ENCODE measurements at places on chromosomes 6 and 20.

- no peak for DNase-seq
These were observed 90.1 kb downstream of the BMP5 start for GRCh38 chr6:55785273-55785672.

DNA sequence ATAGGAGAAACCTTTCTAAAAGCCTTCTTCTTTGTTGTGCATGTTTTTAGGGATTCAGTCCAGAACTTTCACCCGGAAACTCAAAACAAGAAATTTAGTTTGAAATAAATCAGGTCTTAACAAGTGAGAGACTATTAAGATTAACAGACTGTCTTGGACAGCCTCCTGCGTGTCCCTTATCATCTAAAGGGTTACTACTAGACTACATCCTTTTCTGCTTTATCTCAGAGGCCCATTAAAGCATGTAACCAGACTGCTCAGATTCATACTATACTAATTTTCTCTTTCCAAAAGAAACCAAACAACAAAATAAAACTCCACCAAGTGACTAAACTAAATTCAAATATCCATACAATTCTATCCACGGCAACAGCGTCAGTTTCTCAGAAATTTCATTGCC lies 173.8 kb downstream of the GMPR start:
- DNase-seq = no peak

DNA sequence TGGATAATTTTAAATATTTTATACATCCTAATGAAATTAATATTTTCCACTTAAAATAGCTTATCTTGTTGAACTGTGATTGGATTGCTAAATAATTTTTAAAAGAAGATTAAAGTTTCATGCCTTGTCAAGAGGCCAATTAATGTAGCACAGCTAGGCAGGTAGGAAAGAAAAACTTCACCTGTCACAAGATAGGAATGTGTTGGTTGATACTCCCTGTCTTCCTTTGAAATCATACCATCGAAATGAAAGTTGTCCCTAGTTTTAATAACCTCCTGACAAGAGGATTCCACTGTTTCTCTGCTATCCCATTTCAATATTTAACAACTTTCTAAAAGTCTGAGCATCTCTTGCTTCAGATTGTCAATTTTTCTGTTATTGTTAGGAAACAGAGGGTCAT lies 80.8 kb downstream of the BMP6 start:
- DNase-seq = no peak

DNA sequence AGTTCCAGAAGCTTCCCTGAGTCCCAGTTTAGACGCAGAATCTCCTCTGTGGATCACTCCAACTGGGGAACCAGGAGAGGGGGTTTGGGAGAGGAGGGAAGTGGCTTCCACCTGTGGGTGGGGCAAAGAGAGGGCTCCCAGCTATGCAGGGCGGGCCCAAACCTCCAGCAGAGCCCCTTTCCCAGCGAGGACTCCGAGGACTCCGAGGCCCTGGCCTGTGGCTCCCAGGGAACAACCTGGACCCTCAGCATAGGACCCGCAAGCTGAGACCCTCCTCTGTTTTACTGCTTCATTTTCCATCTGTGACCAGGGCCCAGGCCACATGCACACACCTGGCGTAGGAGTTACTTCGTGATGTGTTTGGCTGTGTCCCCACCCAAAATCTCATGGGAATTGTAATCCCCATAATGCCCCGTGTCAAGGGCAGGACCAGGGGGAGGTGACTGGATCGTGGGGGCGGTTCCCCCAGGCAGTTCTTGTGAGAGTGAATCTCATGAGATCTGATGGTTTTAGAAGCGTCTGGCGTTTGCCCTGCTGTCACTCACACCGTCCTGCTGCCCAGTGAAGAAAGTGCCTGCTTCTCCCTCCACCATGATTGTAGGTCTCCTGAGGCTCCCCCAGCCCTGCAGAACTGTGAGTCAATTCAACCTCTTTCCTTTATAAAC lies 27.9 kb downstream of the NTSR1 start:
- DNase-seq = no peak

GRCh38 chr6:1972962-1973361 lies 272.4 kb downstream of the GMDS start:
- DNase-seq = no peak

- no peak for DNase-seq
These were observed 225.1 kb downstream of the UBE3D start for GRCh38 chr6:82840571-82840970.

DNA sequence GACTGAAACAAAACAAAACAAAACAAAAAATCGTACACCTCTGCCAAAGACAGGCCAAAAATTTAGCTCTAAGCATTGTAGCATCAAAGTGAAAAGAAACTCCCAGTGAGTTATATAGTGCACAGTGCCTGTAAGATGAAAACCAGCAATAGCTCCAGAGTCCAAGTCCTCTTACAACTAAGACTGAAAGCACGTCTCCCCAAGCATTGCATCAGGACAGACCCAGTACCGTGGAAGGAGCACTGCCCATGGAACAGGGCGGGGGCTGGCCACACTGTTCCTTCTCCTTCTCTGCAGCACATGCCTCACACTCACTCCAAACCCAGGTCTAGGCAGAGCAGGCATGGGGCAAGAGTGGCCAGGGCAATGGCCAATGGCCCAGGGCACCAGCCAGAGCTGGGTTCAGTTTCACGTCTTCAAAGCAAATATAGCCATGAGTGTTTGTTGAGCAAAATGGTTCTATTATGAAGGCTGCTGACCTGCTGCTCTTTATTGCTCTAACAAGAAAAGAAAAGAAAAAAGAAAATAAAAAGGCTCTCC lies 72.2 kb upstream of the PBOV1 start:
- DNase-seq = no peak

DNA sequence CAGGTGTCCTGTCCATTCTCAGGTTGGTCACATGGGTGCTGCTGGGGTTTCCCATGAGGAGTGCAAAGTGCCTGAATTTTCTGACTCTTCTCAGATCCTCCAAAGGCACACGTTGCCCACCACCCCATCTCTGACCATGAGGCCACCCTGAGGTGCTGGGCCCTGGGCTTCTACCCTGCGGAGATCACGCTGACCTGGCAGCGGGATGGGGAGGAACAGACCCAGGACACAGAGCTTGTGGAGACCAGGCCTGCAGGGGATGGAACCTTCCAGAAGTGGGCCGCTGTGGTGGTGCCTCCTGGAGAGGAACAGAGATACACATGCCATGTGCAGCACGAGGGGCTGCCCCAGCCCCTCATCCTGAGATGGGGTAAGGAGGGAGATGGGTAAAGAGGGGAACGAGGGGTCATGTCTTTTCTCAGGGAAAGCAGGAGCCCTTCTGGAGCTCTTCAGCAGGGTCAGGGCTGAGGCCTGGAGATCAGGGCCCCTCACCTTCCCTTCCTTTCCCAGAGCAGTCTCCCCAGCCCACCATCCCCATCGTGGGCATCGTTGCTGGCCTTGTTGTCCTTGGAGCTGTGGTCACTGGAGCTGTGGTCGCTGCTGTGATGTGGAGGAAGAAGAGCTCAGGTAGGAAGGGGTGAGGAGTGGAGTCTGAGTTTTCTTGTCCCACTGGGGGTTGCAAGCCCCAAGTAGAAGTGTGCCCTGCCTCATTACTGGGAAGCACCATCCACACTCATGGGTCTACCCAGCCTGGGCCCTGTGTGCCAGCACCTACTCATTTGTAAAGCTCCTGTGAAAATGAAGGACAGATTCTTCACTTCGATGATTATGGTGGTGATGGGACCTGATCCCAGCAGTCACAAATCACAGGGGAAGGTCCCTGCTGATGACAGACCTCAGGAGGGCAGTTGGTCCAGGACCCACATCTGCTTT lies 2.0 kb downstream of the HLA-F start:
- DNase-seq = no peak

DNA sequence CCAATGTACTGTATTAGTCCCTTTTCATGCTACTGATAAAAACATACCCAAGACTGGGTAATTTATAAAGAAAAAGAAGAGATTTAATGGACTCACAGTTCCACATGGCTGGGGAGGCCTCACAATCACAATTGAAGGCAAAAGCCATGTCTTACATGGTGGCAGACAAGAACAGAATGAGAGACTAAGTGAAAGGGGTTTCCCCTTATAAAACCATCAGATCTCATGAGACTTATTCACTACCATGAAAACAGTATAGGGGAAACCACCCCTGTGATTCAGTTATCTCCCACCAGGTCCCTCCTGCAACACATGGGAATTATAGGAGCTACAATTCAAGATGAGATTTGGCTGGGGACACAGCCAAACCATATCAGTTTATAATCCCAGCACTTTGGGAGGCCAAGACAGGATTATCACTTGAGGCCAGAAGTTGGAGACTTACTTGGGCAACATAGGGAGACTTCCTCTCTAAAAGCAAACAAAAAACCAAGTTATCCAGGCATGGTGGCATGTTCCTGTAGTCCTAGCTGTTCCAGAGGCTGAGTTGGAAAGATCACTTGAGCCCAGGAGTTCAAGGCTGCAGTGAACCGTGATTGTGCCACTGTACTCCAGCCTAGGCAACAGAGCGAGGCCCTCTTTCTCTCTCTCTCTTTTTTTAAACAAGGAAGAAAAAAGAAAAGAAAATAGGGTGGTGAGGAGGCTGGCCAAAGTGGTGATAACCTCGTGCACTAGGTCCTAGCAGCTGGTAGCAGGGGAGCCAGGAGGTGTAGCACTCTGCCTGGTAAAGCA lies 22.9 kb upstream of the DDR1 start:
- DNase-seq = no peak

DNA sequence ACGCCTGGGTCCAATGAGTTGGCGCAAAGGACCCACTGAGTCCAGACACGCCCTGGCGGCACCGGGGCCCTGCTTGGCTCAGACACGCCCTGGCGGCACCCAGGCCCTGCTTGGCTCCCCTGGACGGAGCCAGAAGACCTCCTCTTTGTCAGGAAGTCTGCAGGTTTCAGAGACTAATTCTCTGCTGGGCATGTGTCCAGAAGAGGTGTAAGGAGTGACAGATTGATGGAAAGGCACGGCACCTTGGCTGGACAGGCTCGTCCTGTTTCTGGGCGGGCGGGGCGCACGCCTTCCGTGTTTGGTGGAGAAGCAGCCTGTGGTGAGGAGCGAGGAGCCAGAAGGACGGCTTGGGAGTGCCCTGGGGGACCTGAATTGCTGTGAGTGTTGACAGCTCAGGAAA lies 23.1 kb upstream of the DACT2 start:
- DNase-seq = no peak

DNA sequence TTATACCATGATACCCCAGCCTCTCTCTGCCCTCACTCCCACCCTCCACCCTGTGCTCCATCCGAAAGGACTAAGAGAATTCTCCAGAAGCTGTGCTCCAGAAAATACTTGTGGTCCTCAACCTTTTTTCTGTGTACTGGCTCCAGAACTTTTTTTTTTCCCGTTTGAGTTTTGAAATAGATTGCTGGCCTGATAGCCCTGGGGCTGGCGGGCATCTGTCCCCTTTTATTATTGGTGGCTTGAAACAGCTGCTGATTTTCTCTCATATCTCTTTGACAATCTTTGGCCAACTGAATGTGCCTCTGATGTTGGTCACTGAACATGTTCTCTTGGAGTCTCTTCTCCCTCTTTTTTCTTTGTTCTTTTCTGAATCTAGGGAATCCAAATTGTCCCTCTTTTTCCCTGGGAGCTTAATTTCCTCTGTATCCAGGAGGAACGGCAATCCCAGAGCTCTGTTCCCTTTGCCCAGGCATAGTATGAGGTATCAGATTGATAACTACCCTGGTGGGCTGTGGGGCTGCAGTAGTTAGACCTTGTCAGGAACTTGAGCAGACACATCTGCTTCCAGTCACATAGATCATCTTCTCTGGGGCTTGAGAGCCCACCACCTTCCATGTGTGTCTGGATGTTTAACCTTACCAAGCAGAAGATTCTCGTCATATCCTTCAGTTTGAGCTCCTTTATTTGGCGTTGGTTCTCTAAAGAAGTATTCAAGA lies 1.6 kb downstream of the PPARD start:
- no peak for DNase-seq

GRCh38 chr6:153852034-153852433 lies 187.0 kb upstream of the OPRM1 start:
- no peak for DNase-seq

DNA sequence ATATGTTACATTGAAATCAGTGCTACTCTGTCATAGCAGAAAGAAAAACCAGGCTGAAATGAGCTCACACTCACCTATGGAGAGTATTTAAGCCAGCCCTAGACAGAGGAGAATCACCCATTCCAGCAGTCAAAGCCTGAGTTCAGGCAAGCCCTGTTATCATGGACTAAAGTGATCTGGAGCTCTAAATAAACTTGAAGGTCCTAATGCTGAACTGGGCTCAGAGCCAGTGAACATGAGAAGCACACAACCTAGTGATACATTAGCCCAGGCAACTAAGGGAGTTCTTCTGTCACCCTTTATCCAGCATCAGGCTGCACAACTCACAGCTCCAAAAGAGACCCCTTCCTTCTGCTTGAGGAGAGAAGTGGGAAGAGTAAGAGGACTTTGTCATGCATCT lies 425.0 kb downstream of the COL12A1 start:
- no peak for DNase-seq

Measured in smooth muscle cell of the brain vasculature (primary cell).